ENCODE measurements at places on chromosomes 6 and 20.
A peak's percentile ranks its signal among the peaks of the same experiment; 100 is the strongest.

- no peak for DNase-seq
Measured at GRCh38 chr6:53115741-53116140, 32.9 kb downstream of the GCM1 start.

DNA sequence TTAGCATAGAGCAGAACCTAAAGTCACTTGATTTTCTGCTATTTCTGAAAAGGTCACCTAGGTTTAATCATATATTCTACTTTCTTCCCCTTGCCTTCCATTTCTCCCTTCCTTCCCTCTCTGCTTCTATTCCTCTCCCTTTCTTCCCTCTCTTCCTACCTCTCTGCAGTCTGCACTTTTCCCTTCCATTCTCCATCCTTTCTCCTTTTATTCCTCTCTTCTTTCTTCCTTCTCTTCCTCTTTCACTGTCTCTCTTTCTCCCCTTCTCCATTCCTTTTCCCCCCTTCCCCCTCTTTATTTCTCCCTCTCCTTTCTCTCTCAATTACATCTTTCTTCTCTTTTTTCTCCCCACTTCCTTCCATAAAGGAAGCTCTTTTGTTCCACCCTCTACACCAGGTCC is 1049.8 kb upstream of the FLRT3 start:
- DNase-seq, result no peak

- no peak for DNase-seq
Measured at GRCh38 chr20:59024111-59024530, 4.9 kb downstream of the TUBB1 start.

DNA sequence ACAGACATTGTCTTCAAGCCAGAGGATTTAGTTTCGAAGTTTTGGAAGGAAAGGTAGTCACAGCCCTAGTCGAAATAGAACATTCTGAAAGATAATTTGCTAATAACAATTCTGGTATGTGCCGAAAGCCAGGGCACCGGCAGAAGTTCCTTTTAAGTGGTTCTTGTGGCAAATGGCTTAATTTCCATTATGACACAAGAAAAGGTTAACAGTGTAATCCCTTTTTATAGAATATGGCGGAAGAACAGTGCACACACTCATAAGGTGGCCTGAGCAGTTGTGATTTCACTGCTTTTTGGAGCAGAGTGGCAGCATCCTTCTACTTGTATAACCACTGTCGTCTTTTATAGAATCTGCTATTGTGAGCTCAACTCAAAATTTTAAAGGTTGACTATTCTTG is 152.4 kb downstream of the SASH1 start:
- DNase-seq, result peak; percentile 54

- no peak for DNase-seq
Measured at GRCh38 chr6:82419132-82419581, 55.5 kb downstream of the TPBG start.

GRCh38 chr6:38552121-38552520 is 87.6 kb downstream of the BTBD9 start:
- peak; percentile 97 for DNase-seq

DNA sequence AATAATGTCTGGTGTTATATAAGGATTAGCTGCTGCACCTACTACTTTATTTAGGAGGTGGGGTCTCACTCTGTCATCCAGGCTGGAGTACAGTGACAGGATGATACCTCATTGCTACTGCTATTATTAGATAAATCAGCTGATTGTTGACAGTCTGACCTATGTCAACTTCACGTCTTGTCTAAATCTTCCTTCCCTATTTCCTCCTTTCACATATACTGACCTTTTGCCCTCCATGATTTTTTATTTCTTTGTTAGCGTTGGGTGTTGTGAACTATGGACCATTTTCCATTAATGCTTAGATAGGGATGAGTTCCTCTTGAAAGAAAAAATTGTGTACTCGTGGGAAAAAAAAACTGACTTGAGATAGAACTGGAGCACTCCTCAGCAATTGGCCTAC is 109.9 kb upstream of the BEND6 start:
- no peak for DNase-seq

GRCh38 chr6:143374014-143374413 is 76.5 kb downstream of the ADAT2 start:
- no peak for DNase-seq

- DNase-seq, result peak; percentile 11
Measured at GRCh38 chr20:63501818-63502670, 3.2 kb upstream of the EEF1A2 start.

DNA sequence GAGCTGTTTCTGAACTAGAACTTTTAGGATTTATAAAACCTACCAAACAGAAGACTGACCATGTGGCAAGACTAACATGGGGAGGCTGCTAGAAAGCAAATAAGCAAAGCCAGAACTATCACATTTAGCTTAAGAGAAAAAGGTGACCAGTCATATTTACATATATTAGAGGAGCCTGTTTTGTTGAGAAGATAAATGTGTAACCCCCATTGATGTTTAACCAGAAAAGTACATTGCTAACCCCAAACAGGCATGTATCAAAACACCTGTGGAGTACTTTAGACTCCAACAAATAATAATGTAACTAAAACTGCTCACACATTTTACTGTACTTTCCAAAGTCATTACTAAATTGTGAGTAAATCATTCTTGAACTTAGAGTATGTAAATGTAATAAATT is 35.0 kb downstream of the AKIRIN2 start:
- DNase-seq, result no peak

GRCh38 chr6:96223695-96224094 is 207.9 kb downstream of the FUT9 start:
- no peak for DNase-seq

DNA sequence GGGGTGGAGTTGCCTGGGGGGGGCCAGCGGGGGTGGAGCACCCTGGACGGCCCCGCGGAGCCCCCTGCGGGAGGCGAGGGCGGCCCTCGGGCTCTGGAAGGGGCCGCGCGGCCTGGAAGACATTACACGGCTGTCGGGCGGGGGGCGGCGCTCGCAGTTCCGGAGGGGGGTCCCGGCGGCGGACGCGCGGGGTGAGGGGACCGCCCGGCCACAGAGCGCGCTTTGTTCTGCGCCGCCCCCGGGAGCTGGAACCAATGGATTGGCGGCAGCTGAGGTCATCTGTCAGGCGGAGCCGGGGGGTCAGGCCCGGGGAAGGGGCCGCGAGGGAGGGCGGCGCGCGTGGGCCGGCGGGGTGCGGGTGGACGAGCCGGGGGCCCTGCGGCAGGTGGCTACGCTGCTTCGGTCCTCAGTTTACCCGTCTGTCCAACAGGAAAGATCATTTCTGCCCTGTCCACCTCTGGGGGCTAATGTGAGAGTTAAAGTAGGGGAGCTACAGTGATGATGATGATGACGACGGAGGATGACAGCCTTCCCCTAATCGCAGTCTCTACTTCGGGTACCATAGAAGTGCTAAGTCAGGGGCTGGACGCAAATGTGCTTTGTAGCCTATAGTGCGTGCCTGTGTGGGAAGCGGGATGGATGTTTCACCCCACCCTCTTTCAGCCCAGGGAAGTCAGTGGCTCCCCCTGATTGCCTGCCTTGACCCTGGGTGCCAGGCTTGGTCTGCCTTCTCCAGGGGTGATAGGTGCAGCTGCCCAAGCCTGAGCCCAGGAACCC is 10.4 kb downstream of the SRXN1 start:
- no peak for DNase-seq

DNA sequence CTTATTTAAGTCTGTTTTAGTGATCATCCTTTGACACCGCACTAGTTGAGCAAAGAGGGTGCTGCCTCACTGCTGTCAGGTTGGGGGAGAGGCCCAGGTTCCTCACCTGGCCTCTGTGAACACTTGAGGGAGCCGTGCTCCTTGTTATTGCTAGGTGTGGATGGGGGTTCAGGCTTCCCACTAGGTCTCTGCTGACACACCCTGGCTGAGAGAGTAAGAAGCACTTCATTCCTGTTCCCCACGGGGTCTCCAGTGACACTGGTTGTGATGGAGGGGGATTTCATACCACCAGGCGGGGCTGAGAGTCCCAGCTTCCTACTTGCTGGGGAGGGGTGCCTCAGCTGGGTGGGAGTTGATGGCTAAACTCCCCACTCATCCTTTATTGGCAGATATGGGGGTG is 11.1 kb upstream of the NOTCH4 start:
- DNase-seq, result no peak

DNA sequence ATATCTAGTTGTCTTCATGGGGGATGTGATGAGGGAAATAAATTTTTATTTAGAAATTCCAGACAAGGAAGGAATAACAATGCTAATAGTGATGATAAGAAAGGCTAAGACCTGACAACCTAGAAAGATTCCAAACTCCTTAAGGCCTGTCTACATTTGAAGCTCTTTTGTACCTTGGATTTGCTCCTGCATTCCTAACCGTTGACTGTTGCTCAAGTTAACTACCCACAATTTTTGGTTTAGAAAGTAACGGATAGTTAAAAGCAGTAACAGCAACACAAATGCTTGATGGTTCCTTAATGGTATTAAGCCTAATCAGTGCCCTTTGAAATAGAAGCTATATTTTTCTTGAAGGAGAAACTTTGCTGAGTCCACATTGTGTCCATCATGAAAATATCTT is 52.9 kb downstream of the TRMT11 start:
- DNase-seq, result no peak

- DNase-seq, result no peak
Measured at GRCh38 chr20:313948-314347, 11.4 kb upstream of the SOX12 start.

DNA sequence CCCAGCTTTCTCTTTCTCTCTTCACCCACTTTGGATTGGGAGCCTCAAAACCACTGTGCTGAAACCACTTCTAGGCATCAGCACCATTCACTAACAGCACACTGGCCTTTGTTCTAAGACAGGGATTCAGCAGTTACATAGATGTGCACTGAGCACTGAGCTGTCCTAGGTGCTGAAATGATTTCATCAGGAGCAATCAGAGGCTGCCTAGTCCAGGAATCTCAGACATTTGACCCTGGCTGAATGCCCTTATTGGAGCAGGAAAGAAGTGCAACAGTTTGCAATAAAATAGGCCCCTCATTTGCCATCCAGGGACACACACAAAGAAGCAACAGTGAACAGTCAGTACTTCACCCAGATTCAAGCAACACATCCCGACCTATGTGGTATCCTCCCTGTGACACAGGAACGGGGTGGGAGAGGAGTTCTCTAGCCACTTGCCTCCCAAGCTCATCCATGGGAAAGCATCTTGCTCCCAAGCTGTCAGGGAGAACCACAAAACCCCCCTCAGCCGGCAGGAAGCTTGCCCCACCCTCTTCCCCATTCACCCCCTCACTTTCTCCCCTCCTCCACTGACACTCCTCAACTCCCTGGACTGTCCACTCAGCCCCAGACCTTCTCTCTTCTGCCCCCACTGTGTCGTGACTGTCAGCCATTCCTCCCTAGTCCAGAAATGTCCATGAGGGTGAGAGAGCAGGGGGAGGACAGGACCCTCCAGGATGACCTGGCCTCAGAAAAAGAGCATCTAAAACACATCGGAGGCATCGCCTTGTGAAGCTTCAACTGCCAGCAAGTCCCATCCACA is 304.4 kb downstream of the PREX1 start:
- peak; percentile 53 for DNase-seq

DNA sequence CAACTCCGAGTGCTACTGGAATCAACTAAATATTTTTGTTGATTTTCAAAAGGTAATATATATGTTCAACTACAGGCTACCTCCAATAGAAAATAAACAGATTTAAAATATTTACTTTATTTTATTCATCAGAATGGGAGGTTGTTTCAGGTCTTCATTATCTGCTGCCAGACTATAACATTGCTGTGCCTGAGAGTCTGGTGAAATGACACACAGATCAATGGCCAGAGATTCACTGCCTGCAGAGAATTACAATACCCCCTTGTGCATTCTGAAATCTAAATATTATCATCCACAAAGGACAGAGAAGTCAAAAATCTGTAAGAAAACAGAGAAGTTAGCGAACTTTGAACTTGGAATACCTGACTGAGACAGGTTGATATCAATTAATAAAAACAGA is 667.8 kb upstream of the GJE1 start:
- DNase-seq, result no peak

DNA sequence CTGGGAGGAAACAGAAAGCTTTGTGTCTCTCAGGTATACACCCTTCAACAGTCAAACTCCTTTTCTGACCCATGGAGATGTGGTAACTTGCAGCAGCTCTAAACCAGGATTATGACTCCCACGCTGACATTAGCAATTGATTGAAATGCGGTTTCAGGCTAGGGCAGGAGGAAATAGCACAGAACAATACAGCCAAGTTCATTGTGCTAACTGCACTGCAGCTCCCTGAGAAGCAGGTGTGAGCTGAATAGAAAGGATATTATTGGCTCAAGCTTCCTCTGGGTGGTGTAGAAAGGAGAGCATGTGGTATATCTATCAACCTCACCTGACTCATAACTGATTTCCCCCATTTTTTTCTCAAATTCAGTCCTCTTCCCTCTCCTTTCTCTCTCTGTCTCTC is 612.3 kb upstream of the BTBD3 start:
- no peak for DNase-seq

GRCh38 chr20:61322151-61322865 is 70.2 kb downstream of the CDH4 start:
- DNase-seq, result no peak

Data from MV-4-11 (cell line).